A549 (cell line): ENCODE measurements at places on chromosomes 12 and 14.
A peak's percentile ranks its signal among the peaks of the same experiment; 100 is the strongest.

DNA sequence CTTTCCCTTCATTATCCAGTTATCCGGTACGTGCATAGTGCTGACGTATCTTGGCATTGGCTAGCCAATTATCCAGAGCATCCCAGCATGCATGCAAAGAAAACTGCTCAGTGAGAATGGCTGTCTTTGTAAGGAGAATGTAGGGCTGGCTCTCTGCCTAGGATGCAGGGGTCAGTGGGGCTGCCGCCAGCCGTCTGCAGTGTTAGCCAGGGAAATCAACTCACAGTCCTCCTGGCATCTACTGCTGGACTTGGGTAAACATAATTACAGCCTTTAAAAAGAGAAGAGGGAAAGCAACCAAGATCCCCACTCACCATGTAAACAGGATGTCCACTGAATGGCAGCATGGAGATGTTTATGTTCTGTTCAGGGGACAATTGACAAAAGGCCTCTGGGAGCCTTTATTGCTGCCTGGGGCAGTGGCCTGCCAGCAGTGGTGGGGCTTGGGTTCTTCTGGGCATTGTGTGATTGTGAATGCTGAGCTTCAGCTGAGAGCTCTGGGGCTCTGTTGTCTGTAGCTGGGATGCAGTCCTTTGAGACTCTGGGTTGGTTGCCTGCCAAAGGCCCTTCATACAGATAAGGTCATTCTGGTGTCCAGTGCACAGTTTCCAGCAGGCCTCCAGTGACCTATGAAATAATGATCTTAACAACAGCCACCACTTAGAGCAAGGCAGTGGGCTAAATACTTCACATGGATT, 121.8 kb downstream of the TBC1D30 start:
- DNase-seq: no peak

GRCh38 chr12:102120886-102121285, 903 bp downstream of the PARPBP start:
- peak; percentile 16 for DNase-seq

DNA sequence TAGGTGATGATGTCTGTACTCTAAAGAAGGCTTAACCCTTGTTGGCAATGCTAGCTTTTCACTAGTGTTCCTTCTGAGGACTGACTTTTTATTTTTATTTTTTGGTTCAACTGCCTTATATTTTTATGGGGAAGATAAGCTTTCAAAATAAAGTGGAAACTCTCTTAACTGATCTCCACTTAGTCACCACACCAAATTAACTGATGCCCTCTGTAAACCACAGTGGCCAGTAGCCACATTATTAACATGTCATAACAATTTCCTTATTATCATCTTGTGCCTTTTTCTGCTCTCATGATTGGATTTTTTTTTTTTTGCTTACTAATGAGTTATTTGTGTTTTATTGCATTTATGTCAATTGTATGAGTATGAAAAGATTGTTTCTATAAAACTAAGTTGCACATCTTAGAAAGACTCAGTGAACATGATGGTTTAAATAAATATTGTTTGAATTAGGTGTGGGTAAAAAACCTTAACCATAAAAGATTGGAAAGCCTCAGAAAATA, 56.9 kb downstream of the SCFD1 start:
- no peak for DNase-seq

DNA sequence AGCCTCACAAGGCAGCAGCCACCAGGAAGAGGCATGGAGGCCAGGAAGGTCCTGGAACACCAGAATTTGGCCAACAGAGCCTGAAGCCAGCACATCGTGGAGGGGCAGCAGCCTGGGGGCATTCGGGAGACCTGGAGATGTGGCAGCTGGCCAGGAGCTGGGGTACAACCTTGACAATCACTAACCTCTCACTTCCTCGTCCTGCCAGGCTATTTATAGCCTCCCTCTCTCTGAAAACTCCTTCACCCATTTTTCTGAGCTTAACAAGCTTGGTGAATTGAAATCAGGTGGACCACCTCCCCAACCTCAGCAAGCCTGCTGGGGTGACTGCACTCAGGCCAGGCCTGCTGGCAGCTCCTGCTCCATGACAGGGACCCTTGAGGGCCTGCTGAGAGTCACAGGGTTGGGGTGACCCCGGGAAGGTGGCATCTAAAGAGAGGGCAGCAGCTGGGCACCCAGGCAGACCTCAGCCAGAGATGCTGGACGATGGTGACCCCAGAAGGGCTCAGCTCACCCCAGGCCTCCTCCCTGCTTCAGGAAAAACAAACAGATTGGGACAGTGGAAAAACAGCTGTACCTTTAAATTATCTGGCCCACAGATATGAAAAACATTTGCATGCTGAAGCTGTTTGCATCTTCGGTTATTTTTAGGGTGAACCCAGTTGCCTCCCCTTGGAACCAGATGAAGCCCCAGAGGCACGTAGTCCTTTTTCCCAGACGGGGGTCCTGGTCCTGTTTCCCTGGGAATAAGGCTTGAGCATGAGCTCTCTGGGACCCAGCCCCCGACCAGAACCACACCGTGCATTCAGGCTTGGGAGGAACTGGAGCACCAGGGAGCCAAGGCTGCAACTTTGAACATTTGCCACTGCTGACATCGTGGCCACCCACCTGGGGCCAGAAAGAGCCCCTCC, 67.0 kb downstream of the PITPNM2 start:
- DNase-seq: no peak

GRCh38 chr14:104178279-104178678, 39.9 kb downstream of the KIF26A start:
- DNase-seq: no peak

DNA sequence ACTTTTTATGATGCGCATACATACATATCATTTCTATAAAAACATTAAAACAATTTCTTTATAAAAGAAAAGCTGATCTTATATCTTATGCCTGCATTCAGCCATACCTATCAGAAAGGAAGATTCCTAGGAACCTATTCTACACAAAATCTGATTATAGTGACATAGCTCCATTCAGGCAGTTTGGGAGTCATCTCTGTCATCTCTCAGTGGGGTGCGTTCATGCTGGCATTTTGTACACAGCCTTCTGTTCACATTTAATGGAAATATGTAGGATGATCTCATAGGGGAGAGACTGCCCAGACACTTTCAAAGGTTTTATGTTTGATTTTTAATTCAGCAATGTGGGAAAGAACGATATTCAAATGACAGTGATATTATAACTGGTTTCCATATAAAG, 52.9 kb downstream of the ATL1 start:
- DNase-seq: no peak

GRCh38 chr12:3962631-3963483, 89.7 kb upstream of the PARP11 start:
- DNase-seq: no peak

- no peak for DNase-seq
Observed at GRCh38 chr12:98591209-98591608, 2.3 kb upstream of the SLC25A3 start.

DNA sequence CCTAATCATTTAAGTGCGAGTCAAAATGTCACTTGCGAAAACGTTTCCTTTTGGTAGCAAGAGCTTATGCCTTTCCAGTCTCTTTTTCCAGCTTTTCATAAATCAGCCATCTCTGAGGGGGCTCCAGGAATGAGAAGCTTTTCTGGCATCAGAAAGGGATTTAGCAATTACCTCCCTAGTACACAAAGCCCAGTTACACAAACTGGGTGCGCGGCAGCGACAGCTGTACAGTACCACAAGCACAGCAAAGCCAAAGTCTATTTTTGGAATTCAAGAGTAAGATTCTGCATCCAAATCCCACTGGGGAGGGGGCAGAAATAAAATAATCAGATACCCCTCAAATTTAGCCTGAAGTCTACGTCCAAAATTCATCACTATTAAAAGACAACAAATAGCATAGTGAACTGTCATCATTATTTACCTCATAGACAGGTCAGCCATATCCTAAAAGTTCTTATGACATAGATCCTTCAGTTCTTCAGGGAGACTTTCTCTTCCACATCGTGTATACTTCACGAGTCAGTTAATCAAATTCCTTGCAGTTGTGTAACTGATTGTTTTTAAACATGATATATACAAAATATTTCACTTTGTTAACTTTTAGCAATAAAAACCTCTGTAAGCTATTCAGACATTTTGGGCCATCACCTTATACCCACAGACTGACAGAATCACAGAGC, 150.8 kb downstream of the TTC7B start:
- no peak for DNase-seq

DNA sequence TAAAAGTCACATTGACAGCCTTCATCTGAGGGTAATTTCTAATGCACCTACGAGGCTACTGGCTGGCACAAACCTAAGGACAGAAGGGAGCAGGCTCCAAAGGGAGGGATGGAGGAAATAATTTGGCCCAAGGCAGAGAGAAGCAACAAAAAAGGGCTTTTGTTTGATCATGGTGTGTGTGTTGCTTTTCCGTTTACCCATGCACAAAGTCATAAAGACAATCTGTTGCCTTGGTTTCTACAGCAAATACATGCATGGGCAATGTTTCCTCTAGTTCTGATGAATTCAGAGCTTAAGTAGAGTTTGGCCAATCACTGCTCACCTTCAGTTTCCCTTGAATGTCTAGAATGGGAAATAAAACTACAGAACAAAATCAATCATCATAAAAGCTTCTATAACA, 262.5 kb upstream of the CAND1 start:
- DNase-seq: no peak

DNA sequence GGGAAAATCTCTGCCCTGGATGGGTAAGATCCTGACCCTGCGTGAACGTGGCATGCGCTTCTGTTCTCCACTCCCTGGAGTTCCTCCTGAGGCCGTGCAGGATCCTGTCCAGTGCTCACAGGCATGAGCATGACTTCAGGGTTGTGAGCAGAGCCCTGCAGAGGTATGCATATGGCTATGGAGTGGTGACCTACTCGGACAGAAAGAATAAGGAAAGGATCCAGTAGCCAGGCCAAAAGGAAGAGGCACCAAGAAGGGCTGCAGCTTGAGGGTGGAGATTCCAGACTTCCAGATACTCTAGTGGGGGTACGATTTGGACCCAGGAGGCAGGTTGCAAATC, 20.8 kb upstream of the CD27 start:
- no peak for DNase-seq

GRCh38 chr14:94921882-94922585, 152.1 kb upstream of the GSC start:
- no peak for DNase-seq

GRCh38 chr14:24979725-24980239, 70.2 kb downstream of the STXBP6 start:
- no peak for DNase-seq

DNA sequence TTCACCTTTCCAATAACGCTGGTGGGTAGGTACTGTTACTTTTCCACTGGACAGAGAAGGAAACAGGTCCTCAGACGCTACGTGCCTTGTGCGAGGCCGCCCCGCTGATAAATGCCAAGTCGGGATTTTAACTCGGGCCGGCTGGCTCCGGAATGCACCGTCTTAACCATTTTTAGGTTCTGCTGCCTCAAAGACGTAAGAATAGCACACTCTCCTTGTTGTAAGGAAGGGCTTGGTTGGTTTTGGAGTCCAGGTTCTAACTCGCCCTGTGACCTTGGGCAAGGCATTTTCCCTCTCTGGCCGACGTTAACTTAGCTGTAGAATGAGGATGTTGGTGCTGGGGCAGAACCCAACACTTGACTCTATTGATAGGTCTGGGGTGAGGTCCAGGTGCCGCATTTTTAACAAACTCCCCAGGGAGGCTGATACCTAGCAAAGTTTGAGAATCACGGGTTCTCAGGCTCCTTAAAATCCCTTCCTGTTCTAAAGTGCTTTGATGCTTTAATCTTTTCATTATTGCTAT, 814 bp downstream of the ANKRD13A start:
- no peak for DNase-seq

- no peak for DNase-seq
Observed at GRCh38 chr12:11771356-11771755, 121.9 kb downstream of the ETV6 start.

DNA sequence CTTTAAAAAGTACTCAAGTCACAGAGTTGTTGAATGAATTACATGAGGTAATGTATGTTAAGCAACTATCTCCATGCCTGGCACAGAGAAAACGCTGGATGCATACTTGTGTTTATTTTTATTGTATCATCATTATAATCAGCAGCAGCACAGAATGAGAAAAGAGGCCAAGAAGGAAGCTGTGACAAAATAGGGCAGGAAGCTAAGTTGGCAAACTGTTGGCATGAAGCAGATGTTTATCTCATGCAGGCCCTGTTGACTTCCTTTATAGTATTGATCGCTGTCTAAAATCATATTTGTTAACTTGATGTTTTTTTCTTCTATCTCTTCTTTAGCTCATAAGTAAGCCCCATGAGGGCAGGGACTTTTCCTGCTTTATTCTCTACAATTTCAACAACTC, 466.6 kb downstream of the TRHDE start:
- DNase-seq: no peak
